ENCODE measurements at places on chromosomes 16 and 17.
A peak's percentile ranks its signal among the peaks of the same experiment; 100 is the strongest.

DNA sequence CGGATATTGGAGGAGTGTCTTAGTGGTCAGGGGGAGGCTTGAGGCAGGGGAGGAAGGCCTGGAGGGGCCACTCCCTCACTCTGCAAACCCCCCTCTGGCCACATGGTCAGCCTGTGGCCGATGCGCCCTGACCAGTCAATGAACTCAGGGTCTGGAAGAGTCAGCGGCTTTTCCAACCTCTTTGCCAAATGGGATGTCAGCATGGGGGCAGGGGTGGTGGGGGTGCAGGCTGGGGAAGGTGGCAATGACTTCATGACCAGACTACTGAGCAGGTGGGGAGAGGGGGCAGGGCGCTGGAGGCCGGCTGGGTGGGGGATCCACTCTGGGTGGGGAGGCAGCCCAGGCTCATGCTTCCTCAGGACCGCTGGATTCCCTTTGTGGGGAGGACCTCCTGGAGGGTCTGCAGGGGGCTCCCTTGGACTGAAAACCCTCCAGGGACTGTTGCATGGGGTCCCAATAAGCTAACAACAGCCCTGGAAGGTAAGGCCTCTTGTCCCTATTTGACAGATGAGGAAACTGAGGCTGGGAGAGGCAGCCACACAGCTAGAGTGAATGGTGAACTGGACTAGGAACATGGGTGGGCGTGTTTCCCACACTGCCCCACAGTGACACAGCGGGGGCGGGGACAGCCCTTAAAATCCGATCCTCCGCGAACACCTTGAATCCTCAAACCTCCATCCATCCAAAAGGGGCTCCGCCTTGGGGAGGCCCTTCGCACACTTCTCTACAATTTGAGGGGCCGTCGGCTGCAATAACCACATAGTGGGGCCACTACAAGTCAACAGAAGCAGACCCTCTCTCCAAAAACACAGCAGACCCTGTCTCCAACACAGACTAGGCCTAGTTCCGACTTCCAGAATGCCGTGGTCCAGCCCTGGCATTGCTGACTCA, 81.0 kb upstream of the TOB1 start:
- no peak for DNase-seq

- DNase-seq: peak; percentile 98
Measured at GRCh38 chr16:49876716-49877129, 20.8 kb upstream of the ZNF423 start.

- no peak for DNase-seq
Measured at GRCh38 chr16:57409870-57410587, 5.5 kb downstream of the CCL17 start.

- DNase-seq: no peak
Measured at GRCh38 chr16:73846007-73846330, 450.6 kb upstream of the PSMD7 start.

- no peak for DNase-seq
Measured at GRCh38 chr16:66052745-66053144, 313.7 kb upstream of the CDH5 start.

- DNase-seq: no peak
Measured at GRCh38 chr17:56985371-56986162, 7.6 kb downstream of the SCPEP1 start.

Data from 8988T (cell line).